ENCODE measurements at places on chromosomes 1 and 21.

DNA sequence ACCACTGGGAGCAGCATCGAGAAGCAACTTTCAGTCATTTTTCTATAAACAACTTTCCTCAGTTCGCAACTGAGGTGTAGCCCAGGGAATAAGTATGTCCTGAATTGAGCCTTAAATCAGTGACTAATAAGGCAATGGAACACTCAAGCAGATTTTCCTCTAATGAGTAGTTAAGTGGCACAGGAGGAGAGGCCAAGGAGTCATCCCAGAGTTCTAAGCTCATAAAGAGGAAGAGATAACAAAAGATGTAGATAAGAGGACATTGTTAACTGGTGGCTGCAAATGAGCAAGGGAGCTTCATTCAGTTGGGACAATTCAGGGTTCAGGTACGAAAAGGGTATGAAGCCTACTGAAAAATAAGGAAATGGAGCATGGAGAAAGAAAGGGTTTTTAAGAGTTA, 64.5 kb downstream of the LRRC40 start:
- no peak for DNase-seq

GRCh38 chr1:217528271-217528670, 102.6 kb downstream of the GPATCH2 start:
- no peak for DNase-seq

- DNase-seq: no peak
Observed at GRCh38 chr1:219505886-219506285, 107.0 kb downstream of the ZC3H11B start.

GRCh38 chr1:167423684-167424619, 94.4 kb downstream of the CD247 start:
- no peak for DNase-seq

GRCh38 chr1:161792740-161793139, 26.6 kb downstream of the ATF6 start:
- peak; percentile 19 for DNase-seq

GRCh38 chr1:62437273-62437940, 558 bp downstream of the USP1 start:
- DNase-seq: no peak

GRCh38 chr1:225911191-225912130, 12.6 kb downstream of the PYCR2 start:
- DNase-seq: no peak

GRCh38 chr1:166057650-166058049, 109.2 kb downstream of the FAM78B start:
- no peak for DNase-seq

DNA sequence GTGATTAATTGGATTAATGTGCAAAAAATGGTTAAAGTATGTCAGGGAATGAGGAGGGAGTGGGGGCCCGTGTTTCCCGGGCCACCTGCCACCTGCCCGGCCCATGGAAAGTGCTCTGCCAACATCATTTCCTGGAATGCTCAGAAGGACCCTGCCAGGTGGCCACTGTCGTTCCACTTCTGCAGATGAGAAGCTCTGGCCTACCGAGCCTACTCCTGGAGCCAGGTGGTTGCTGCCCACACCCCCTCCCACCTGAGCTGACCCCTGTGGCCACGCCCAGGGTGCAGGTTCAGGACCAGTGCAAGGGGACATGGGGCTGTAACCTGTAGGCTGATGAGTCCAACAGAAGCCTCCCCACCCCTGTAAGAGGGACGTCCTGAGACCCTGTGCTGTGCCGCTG, 99.7 kb downstream of the PRDM16 start:
- no peak for DNase-seq

DNA sequence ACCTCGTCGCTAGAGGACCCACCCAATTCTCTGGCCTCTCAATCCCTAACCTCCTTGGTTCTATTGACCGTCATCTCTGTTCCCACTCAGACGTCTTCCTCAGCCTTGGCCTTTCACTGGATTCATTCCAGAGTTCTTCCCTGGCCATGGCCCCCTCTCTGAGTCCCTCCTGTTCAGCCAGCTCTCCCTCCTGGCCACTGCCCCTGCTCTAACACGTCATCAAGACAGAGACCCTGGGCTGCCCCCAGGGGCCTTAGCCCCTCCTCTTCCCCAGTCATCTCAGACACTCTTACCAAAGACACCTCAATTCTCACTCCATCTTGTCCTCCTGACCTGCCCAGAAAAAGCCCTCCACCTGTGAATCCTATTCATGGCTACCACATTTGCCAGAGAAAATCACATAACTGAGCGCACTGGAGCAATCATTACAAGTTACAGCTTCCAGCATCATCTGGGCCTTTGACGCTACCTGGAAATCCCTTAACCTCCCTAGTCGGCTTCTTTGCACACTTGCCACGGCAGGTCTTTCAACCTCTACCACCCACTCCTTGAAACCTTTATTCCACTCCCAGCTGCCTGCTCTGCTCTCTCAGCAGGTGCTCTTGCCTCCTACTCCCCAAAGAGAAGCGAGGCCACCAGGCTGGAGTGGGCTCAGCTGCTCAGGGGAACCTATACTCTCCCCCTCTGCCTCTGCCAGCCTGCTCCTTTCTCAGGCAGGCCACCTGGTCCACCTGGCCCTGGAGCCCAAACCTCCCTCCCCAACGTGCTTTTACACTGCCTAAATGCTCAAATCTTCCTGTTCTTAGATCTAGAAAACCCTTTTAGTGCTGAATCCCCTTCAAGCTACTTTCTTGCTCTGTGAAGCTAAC, 14.0 kb downstream of the DCST2 start:
- DNase-seq: no peak

- no peak for DNase-seq
Observed at GRCh38 chr1:202658769-202659168, 51.5 kb downstream of the SYT2 start.

DNA sequence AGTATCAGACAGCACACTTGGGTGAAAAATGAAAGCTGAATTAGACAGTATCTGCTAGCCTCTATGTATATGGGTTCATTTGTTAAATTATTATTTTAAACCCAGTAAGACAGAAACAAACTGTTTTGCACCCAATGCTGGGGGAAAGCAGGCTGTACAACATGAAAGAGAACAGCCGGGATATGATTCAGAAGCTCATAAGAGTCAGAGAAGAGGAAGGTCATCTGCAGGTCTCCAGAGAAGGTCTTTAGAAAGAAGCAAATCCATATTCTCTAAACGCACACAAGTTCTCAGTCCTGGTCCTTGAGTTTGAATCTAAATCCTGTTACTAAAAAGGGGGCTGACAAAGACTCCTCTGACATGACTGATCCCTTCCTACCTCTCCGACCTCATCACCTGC, 155.1 kb downstream of the SIPA1L2 start:
- DNase-seq: no peak

All from GF-D8 (cell line).